ENCODE measurements at places on chromosomes 1 and 21.
A peak's percentile ranks its signal among the peaks of the same experiment; 100 is the strongest.

- no peak for DNase-seq
These were observed 69.7 kb downstream of the SETD4 start for GRCh38 chr21:35990609-35991008.

DNA sequence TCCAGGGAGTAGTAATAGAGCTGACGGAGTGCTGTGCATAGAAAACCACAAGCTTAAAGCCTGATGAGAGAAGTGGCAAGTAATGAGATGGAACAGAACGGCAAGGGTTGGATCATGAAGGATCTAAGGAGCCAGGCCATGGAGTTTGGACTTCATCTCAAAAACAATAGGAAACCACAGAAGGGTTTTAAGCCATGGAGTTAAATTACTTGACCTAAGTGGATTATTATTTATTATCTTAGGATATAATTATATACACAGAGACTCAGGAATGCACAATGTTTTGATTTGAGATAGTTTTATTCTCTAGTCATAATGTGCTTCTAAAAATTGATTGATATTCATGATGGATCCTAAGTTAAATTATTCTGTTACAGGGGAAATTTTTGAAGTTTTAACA, 242.4 kb downstream of the PLPP3 start:
- no peak for DNase-seq

GRCh38 chr1:198966519-198966918, 327.7 kb downstream of the PTPRC start:
- DNase-seq: no peak

- DNase-seq: peak; percentile 67
These were observed 63.2 kb downstream of the CD247 start for GRCh38 chr1:167454894-167455785.

- DNase-seq: no peak
These were observed 11.0 kb upstream of the CASQ1 start for GRCh38 chr1:160179336-160179735.

All from GM12892 (cell line).